Renal pelvis (tissue), 12 donors: ENCODE measurements at places on chromosomes 3 and 15. TPM values are rescaled to one million over a fixed set of nuclear protein-coding genes. Genes with fewer than 3 reads are reported as not detected.

GRCh38 chr3:52518723-52519444, 14.8 kb downstream of the NT5DC2 start:
- no peak for DNase-seq

- no peak for DNase-seq
Measured at GRCh38 chr3:183226333-183226890, 26.6 kb upstream of the B3GNT5 start.

- DNase-seq: peak; percentile 36
Measured at GRCh38 chr15:66251790-66252684, 1.5 kb downstream of the MEGF11 start.

GMPPB gene
- polyA plus RNA-seq: 20.7 TPM

GRCh38 chr3:123743121-123743520, 141.0 kb downstream of the MYLK start:
- DNase-seq: no peak

DNA sequence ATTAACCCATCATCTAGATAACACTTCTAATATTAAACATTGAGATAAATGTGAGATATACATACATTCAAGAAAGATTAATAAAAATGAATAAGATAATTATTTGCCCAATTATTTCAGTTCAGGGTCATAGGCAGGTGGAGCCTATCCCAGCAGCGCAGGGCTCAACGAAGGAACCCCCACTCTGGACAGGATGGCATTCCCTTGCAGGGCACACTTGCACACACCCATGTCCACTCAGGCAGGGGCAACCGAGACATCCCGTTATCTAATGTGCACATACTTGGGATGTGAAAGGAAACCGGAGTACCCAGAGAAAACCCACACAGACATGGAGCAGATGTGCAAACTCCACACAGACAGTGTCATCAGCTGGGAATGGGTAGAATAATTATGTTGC, 175.4 kb upstream of the CMC1 start:
- no peak for DNase-seq

- no peak for DNase-seq
Measured at GRCh38 chr15:32679298-32679690, 37.8 kb downstream of the SCG5 start.

CAPN3 gene
- polyA plus RNA-seq: 37.7 TPM

GRCh38 chr3:28844298-28845005, 436.4 kb upstream of the RBMS3 start:
- DNase-seq: no peak

GRCh38 chr3:99753268-99753975, 64.2 kb upstream of the CMSS1 start:
- DNase-seq: peak; percentile 65

- no peak for DNase-seq
Measured at GRCh38 chr3:192953926-192954325, 36.3 kb upstream of the MB21D2 start.

WDR72 gene
- polyA plus RNA-seq: 65.9 TPM

GRCh38 chr3:48879307-48879993, 19.2 kb downstream of the SLC25A20 start:
- DNase-seq: no peak

DNA sequence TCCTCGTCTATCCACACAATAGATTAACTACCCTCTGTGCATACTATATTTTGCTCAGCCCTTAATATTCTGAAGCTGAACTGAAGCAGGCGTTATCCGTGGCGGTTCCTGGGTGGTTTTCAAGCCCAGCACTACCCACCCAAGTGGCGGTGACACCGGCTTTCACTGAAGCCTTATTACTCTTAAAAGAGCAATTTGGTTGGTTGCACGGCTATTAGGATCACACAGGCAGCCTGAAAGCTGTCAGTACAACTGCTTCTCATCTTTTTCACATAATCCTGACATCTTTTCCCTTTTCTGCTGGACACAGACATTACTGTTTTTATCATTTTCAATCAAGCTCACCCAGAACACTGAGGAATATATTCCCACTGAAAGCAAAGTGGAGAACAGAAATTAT, 525.3 kb upstream of the ZNF717 start:
- DNase-seq: no peak

DNA sequence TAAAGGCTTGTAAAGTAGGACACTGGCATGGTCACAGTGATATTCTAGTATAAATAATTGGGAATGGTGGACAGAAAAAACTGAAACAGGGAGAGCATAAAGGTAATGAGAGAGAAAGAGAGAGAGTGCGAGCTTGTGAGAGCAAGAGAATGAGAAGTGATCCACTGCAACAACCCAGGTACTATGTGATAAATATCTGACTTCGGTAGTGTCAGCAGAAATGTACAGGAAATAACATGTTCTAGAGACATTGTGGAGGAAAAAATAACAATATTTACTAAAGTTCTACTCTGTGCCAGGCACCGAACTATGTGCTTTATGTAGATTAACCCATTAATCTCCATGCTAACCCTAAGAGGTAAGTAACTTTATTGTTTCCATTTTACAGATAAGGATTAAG, 425.9 kb downstream of the ZBTB20 start:
- no peak for DNase-seq

DNA sequence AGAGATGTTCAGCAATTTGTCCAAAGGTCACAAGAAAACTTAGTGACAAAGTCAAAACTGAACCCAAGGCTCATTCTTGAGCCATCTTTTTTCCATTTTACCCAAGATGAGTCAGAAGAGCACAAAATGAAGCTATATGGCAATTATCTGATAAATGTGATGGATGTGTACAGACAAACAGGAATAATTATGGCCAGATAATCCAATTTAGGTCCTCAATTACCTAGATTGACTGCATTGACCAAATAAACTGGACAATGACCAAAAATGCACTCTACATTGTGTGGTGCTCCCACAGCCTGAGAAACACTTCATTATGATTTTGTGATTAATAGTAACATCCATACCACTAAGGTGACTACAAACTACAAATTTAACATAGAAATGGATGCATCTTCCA, 1105.8 kb downstream of the IGSF11 start:
- DNase-seq: no peak

GRCh38 chr3:38725726-38726419, 76.4 kb upstream of the SCN5A start:
- DNase-seq: no peak

GRCh38 chr15:49622561-49622960, 1.7 kb downstream of the DTWD1 start:
- no peak for DNase-seq

GRCh38 chr3:52052831-52053306, 3.5 kb downstream of the DUSP7 start:
- DNase-seq: peak; percentile 67

- DNase-seq: no peak
Measured at GRCh38 chr3:164460851-164461250, 617.4 kb downstream of the SI start.

GRCh38 chr3:17050071-17050470, 165.3 kb downstream of the PLCL2 start:
- no peak for DNase-seq

DNA sequence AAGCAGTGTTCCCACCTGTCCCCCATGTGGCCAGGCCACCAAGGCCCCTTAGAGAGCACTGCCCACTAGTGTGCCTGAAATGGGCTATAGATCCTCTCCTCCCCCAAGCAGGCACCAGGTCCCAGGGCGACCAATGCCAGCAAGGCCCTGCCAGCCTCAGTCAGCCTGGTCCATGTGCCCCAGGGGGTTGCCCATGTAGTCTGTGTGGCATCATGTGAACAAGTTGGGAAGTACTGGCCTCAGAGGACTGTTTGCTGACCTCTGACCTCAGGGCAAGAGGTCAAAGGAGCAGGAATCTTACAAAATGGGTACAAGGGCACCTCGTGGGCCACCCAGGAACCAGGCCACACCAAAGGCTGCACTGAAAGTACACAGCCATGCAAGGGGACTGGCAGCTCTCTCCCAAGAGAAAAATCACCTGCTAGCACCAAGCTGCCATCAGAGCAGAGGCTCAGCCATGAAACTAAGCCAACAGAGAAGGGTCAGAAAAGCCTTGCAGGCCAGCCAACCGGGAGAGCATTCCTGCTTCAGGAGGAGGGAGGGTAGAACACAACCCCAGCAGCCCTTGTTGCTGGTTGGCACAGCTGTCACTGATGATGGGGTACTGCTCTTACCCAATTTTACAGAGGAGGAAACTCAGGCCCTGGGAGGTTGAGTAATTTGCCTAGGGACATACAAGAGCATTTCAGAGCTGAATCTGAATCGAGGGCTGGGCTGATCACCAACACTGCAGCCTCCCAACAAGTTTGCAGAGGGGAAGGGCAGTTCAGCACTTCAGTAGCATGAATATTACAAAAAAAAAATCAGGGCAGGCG, 5.2 kb upstream of the FURIN start:
- DNase-seq: no peak

- no peak for DNase-seq
Measured at GRCh38 chr3:37997791-37998370, 7.3 kb downstream of the VILL start.

DNA sequence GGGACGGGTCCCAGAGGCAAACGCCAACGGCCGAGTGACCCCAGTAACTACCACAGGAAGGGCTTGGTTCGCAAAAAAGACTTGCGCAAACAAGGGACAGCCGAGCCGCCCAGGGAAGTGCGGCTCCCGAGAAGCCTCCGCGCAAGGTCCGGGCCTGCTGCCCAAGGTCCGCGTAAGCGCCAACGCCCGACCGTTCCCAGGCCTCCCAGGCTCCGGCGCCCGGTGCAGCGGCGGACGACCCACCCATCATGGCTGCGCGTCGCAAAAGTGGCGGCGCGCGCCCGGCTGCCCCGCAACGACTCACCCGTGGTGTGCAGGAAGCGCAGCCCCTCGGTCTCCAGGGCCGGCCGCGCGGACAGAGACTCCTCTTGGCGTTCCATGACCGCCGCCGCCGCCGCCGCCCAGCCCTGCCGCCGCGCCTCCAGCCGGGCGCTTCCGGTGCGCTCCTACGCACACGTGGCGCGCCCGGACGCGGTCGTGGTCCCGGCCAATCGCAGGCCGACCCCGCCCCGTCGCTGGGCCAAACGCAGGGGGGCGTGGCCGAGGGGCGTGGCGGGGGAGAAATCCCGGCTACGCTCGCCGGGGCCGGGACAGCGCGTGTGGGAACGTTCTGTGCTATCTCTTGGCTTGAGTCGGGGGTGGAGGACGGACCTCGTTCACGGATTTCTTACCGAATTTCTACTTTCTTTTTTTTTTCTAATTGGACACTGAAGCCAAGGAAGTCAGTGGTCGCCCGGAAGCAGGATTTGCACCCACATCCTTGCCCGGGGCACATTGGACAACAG, at the start of gene SELENOS:
SELENOS (minus strand) TSS at position 448 of the 785 bp plus-strand sequence; CDS start at position 380, 68 bp downstream.
- DNase-seq: peak; percentile 91

GP5 gene
- 0.61 TPM for polyA plus RNA-seq

PHLDB2 gene
- polyA plus RNA-seq: 77.7 TPM
